Stimulated activated CD4-positive, alpha-beta T cell treated with anti-CD3 and anti-CD28 coated beads, Interleukin-1b, Interleukin-23, amount 100 ng/mL, for 48 hours (primary cell): ENCODE measurements at places on chromosomes 1 and 21.

GRCh38 chr1:76074321-76075187 lies at the start of gene ST6GALNAC3:
TSS of gene ST6GALNAC3 (plus strand) at chr1:76074746.
- DNase-seq = peak; percentile 73

DNA sequence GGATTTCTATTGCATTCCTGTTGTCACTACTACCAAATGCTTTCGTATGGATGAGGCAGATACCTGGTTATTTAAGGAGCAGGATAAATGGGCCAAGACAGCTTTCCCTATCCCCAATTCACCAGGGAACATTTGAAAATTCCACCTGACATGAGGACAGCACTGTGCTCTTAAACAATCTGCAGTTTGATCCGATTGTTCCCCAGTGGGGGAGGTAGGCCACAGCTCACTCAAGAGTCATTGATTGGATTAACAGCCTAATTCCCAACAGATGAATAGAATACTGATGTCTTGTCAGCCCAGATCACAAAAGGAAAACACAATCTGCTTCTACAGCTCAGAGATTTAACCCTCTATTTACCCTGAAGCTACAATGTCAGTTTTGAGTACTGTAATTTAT lies 123.9 kb downstream of the LHX4 start:
- DNase-seq = no peak

DNA sequence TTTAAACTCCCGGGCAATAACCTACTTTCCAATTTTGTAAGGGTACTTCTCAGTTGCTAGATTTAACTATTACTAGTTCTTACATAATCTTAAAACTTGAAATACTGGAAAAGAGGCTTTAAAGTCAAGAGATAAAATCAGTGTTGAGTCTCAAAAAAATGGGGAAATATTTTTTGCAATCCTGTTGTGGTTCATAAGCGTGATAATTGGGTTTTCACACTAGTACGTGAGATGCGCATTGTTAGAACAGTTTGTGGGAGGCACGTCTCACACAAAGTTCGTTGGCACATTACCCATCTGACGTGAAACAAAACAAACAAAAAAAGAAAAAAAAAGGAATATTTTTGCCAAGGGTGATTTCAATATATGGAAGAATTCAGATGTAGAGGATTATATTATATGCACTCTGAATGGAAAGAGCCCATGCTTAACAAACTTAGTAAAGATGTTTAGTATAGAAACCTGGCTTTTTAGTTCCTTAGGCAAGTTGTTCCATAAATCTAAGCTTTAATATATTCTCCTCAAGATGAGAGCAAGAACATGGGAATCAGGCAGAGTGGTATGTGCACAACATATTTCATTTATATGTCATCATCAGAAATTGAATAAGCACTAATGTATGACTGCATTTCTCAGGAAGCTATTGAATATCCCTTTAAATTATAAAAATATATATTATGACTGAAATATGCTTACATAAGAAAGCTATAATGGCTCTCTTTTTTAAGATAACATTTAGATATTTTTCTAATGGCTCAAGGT lies 73.9 kb upstream of the TNFSF4 start:
- DNase-seq = no peak

GRCh38 chr1:197145446-197146024 lies 934 bp downstream of the ASPM start:
- no peak for DNase-seq

GRCh38 chr1:234862944-234863515 lies 253.1 kb upstream of the IRF2BP2 start:
- no peak for DNase-seq

DNA sequence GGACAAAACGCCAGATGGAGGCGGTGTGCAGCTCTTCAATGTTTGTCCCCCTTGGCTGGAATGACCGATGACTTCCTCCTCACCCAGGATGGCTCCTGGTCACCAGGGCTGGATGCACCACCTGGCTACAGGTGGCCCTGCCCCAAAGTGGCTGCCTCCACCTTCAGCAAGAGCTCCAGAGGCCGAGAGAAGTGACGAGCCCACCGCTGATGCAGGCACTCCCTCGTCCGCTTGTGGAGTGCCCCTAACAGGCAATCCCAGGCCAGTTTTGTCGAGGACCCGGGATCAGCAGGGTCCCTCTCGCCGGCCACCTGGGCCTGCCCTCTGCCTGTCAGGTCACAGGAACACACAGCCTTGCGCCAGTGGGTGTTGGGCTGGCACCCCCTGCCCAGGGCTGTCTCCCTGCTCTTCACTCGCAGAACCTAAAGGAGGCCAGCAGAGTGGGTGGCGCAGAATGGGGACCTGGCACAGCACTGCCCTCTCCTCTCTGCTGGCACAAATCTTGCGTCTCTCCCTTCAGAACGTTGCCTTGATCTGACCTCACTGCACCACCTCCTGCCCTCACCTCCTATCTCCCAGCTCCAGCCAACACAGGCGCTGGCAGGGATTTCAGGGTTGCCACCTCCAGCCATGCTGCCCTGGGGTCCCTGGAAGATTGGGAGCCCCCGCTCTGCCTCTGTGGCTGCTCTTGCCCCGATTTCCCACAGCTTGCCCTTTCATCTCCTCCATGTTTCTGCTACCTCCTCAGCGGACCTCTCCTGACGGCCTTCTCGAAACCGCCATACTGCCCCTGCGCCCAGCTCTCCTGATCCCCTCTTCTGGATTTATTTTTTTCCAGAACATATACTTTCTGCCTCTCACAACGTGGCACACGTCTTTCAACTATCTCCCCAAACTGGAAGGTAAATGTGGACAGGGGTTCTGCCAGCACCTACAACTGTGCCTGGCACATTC lies 38.6 kb downstream of the SLC45A1 start:
- no peak for DNase-seq

DNA sequence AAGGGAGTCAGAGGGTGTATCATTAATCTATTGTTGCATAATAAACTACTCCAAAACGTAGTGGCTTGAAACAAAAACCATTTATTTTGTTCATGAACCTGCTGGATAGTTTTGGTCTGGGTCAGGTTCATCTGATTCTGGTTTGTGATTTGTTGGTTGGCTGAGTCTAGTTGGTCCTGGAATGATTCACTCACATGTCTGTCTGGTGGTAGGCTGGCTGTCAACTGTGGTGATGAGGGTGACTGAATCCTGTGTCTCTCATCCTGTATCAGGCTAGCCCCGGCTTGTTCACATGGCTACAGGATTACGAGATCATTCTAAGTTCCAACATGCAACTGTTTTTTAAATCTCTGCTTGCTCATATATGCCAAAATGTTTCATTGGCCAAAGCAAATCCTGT lies 22.5 kb upstream of the SIKE1 start:
- DNase-seq = no peak

GRCh38 chr1:81682490-81682889 lies 118.2 kb upstream of the ADGRL2 start:
- DNase-seq = no peak

DNA sequence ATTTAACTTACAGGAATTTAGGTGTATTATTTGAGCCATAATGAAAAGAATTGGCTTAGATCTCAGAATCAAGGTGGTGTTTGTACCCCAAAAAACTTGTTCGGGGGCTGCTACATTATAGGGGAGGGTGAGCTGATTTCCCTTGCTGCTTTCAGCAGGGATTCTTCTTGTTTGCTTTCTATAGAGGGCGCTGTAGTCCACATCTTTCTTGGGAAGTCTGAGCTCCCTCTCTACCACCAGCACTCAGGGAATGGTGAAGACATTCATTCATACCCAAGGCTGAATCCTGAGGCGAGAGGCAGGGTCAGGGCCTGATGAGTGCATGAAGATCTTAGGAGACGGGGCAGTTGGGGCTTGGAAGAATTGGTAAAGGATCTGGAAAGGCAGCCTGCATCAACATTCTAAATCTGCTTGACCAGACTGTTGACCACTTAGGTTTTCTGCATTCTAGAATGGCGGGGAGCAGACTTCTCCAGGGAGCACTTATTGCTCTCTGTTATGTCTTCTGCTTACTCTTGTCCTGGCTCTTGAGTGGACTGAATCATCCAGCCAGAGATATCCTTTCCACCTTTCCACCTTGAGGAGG lies 18.9 kb downstream of the SPATA46 start:
- no peak for DNase-seq

- DNase-seq = no peak
Observed at GRCh38 chr1:81144240-81144825, 656.4 kb upstream of the ADGRL2 start.

- DNase-seq = no peak
Observed at GRCh38 chr1:75969550-75969949, 37.3 kb upstream of the ASB17 start.

GRCh38 chr1:209435654-209436566 lies 147.6 kb upstream of the CAMK1G start:
- DNase-seq = peak; percentile 44

GRCh38 chr1:227883073-227883520 lies 64.6 kb downstream of the WNT9A start:
- DNase-seq = no peak
